HFFc6 (cell line): ENCODE measurements at places on chromosomes 6 and 20. TPM values are rescaled to one million over a fixed set of nuclear protein-coding genes. Genes with fewer than 3 reads are reported as not detected.

Gene ADGRF4
- total RNA-seq, result not detected in 3 replicates

Gene UNC5CL
- total RNA-seq, result not detected in 3 replicates

Gene GSTA3
- not detected in 3 replicates for total RNA-seq

Gene RAB32
- 72.6 to 90.8 TPM (median 74.6 TPM) in 3 replicates for total RNA-seq

Gene TSHZ2
- not detected in 3 replicates for total RNA-seq

Gene RAB44
- 0.28 to 0.45 TPM in 2 of 3 replicates, not detected in the other for total RNA-seq

Gene DDO
- 0.50 to 1.3 TPM (median 0.93 TPM) in 3 replicates for total RNA-seq

Gene VGLL2
- not detected in 3 replicates for total RNA-seq

Gene EYS
- not detected in 3 replicates for total RNA-seq

Gene FAM162B
- total RNA-seq, result 4.6 to 10.9 TPM (median 7.9 TPM) in 3 replicates

- H3K27me3 ChIP-seq, result peaks cover 12% of the 10 kb centered on the region
- H3K27ac ChIP-seq, result no peak overlapping the region
- DNase-seq, result no peak
- no peak overlapping the region for H3K4me3 ChIP-seq
These were observed 66.6 kb downstream of the PREX1 start for GRCh38 chr20:48761023-48761785.

DNA sequence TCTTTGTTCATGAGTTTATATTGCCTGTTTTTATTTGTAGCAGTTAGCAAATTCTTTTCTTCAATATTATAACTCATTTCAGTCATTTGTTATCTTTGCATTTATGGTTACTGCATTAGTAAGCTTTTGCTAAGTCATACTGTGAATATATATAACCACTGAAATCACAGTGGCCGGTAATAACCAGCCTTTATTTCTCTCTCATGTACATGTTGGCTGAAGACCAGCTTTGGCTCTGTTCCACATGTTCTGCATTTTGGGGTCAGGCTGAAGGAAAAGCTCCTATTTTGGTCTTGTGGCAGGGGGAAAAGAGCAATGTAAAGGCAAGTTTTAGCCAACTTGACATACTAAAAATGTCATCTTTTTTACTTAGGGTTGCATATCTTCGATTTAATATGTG is 276.3 kb downstream of the BCKDHB start:
- H3K4me1 ChIP-seq, result peaks cover 23% of the 10 kb centered on the region
- H3K36me3 ChIP-seq, result no peaks in the 10 kb centered on the region
- no peak for DNase-seq
- no peaks in the 10 kb centered on the region for H3K27me3 ChIP-seq
- no peak overlapping the region; the same call in 1 of the 2 replicates for H3K27ac ChIP-seq

DNA sequence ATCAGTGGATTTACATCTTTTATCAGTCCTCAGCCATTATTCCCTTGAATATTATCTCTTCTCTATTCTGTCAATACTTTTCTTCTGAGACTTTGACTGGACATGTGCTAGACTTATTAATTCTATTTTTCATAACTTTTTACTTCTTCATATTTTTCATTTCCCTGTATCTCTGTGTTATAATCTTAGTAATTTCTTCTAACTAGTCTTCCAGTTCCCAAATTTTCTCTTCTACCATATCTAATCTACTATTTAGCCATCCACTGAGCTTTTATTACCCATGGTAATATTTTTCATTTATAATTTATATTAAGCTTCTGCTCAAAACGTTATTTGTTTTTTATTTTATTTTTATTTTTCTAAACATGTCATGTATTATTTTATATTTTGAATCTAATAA is 13.1 kb upstream of the FNDC1 start:
- DNase-seq, result no peak
- H3K36me3 ChIP-seq, result peaks cover 7% of the 10 kb centered on the region; the same call in 1 of the 2 replicates
- H3K4me1 ChIP-seq, result peaks cover 5% of the 10 kb centered on the region; the same call in 1 of the 2 replicates
- H3K27ac ChIP-seq, result no peak overlapping the region
- H3K4me3 ChIP-seq, result no peak overlapping the region

DNA sequence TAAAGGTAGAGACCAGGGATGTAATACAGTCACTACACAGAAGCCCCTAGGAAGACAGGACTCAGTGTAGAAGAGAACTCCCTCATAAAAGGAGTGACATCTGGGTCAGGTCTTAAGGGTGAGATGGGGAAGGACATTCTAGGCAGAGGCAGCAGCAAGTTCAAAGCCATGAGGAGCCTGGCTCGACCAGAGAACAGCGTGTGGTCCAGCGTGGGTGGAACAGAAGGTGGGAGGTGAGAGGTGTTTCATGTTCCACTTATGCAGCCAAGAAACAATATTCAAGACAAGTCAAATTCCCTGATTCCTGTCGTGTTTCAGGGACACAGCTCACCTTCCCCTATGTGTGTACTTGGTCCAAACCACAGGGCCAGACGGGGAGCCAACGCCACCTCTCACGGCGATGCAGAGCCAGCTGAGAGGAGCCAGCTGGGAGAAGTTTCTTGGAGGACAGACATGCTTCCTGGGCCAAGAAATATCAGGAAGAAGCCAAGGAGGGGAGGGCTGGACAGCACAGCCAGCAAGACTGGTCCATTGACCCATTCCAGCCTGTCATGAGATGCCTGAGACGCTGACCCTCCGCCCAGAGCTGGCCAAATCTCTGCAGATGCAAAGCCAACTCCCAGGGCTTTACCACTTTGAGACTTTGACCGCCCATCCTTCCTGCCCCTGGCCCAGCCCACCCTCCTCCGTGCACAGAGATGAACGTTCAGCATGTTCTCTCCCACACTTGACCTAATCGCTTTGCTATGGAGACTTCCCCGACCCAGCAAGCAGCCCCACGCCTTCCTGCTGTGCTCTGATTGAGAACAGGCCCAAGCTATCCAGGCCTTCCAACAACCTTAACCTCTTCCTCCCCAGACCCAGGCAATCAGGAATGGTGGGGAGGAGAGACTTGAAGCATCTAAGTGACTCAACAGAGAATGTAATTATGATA is 113.8 kb downstream of the PRND start:
- no peak overlapping the region for H3K4me3 ChIP-seq
- H3K4me1 ChIP-seq, result no peaks in the 10 kb centered on the region
- no peak for DNase-seq
- H3K27ac ChIP-seq, result no peak overlapping the region
- H3K36me3 ChIP-seq, result no peaks in the 10 kb centered on the region

DNA sequence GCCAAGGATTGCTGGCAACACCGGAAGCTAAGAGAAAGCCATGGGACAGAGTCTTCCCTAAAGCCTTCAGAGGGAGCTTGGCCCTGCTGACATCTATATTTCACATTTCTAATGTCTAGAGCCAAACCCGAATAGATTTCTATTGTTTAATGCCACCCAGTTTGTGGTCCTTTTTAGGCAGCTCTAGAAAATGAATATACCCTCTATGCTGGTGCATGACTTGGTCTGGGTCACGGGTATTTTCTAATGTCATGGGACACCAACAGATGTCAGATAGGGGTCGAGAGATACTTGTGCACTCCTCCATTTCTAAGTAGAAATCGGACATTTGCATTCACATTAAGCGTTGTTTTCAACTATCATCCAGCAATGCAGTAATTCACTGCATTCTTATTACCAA is 37.0 kb upstream of the SOX4 start:
- no peaks in the 10 kb centered on the region for H3K36me3 ChIP-seq
- no peak overlapping the region for H3K27ac ChIP-seq
- H3K4me3 ChIP-seq, result no peak overlapping the region
- no peaks in the 10 kb centered on the region for H3K27me3 ChIP-seq
- no peaks in the 10 kb centered on the region for H3K4me1 ChIP-seq

GRCh38 chr6:157106487-157106886 is 216.8 kb downstream of the TMEM242 start:
- peaks cover 13% of the 10 kb centered on the region; the same call in 1 of the 2 replicates for H3K36me3 ChIP-seq
- peak overlapping the region; percentile 12; the same call in 1 of the 2 replicates for H3K4me3 ChIP-seq
- no peaks in the 10 kb centered on the region for H3K27me3 ChIP-seq
- peaks cover 68% of the 10 kb centered on the region for H3K4me1 ChIP-seq
- peak; percentile 63 for DNase-seq
- peak overlapping the region; percentile 99 for H3K27ac ChIP-seq

- no peaks in the 10 kb centered on the region for H3K4me1 ChIP-seq
- H3K4me3 ChIP-seq, result no peak overlapping the region
- DNase-seq, result no peak
- H3K27ac ChIP-seq, result no peak overlapping the region
- no peaks in the 10 kb centered on the region for H3K36me3 ChIP-seq
These were observed 40.8 kb downstream of the PKIB start for GRCh38 chr6:122651031-122651430.

GRCh38 chr6:87498048-87498447 is 25.3 kb downstream of the SLC35A1 start:
- H3K4me3 ChIP-seq, result no peak overlapping the region
- no peaks in the 10 kb centered on the region for H3K4me1 ChIP-seq
- H3K27ac ChIP-seq, result no peak overlapping the region
- peaks cover 2% of the 10 kb centered on the region; the same call in 1 of the 2 replicates for H3K27me3 ChIP-seq

DNA sequence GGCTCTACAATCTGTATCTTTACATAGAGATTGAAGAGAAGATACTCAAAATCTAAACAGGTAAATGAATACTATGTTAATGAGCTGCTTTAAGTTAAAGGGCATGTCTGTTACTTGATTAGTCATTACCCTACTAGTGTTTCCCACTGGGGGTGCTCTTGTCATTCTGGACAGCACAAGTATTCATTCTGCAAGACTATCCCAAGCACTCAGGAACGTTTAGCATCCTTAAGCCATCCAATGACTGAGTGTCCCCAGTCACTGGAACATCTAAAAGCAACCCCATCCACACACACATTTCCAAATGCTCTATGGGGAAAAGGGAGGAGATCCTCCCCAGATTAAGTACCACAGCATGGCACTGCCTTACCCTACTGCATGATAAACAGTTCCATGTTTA is 25.7 kb downstream of the EZR start:
- peaks cover 2% of the 10 kb centered on the region; the same call in 1 of the 2 replicates for H3K27me3 ChIP-seq
- H3K36me3 ChIP-seq, result peaks cover 5% of the 10 kb centered on the region
- peaks cover 41% of the 10 kb centered on the region for H3K4me1 ChIP-seq
- no peak overlapping the region for H3K4me3 ChIP-seq
- DNase-seq, result peak; percentile 61
- H3K27ac ChIP-seq, result no peak overlapping the region

DNA sequence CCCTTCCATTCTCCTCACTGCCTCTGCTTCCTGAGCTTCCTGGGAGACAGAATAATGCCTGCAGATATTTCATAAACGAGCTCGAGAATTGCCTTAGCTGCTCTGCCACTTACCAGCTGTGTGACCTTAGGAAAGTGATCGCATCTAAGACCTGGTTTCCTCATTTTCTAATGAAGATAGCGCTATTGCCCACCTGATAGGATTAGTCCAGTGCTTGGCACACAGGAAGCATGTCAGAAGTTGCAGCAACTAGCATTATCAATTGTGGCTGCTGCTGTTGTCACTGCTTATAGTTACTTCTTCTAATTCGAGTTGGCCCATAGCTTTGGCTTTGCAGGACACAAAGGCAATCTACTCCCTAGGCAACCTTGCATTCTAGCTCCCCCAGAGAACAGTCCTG is 305.5 kb upstream of the SGK1 start:
- H3K36me3 ChIP-seq, result no peaks in the 10 kb centered on the region
- no peak for DNase-seq
- H3K4me1 ChIP-seq, result peaks cover 36% of the 10 kb centered on the region
- H3K27ac ChIP-seq, result no peak overlapping the region
- peaks cover 3% of the 10 kb centered on the region; the same call in 1 of the 2 replicates for H3K27me3 ChIP-seq

GRCh38 chr6:17679726-17680125 is 27.0 kb downstream of the NUP153 start:
- H3K4me1 ChIP-seq, result peaks cover 17% of the 10 kb centered on the region
- no peak for DNase-seq
- no peak overlapping the region for H3K27ac ChIP-seq

GRCh38 chr6:136604328-136604825 is 54.2 kb upstream of the MAP7 start:
- H3K4me3 ChIP-seq, result no peak overlapping the region
- peaks cover 59% of the 10 kb centered on the region for H3K4me1 ChIP-seq
- no peaks in the 10 kb centered on the region; the same call in 1 of the 2 replicates for H3K27me3 ChIP-seq
- no peak overlapping the region for H3K27ac ChIP-seq
- DNase-seq, result no peak
- peaks cover 33% of the 10 kb centered on the region for H3K36me3 ChIP-seq

DNA sequence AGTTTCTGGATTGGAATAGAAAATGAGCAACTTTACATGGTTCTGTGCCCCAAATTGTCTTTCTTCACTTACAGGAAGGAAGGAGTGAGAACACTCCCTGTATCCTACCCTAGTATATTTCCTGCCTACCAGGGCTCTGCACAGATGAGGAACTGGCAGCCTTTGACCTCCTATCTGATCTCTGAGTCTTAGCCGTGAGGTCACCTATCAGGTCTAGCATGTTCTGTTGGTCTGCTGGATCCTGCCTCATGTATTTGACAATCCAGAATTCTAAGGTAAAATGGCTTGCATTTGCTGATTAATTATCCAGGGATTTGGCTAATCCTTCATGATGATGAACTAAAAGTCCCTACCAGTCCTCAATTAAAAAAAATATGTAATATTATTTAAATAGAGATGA is 35.0 kb upstream of the TRAM2 start:
- H3K27me3 ChIP-seq, result no peaks in the 10 kb centered on the region; the same call in none of the 2 replicates
- no peak overlapping the region; the same call in 1 of the 2 replicates for H3K4me3 ChIP-seq
- peaks cover 16% of the 10 kb centered on the region for H3K36me3 ChIP-seq
- no peak for DNase-seq
- peak overlapping the region; percentile 97 for H3K27ac ChIP-seq

DNA sequence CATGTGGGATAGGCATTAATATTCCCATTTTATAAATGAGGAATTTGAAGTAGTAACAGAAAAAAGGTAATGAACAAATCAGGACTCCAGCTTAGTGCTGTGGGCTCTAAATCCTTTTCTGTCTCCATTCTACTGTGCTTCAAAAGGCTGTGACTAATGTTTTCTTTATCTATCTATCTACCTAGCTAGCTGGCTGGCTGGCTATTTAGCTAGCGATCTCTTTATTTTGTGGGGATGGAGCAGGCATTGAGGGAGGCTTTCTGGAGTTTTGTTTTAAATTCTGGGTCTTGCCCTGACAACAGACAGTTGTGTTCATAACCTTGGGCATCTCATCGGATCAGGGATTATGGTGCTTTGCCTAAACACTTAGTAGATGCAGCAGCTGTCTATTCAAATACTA is 139.2 kb downstream of the SOX4 start:
- H3K4me1 ChIP-seq, result peaks cover 16% of the 10 kb centered on the region
- DNase-seq, result no peak
- H3K4me3 ChIP-seq, result no peak overlapping the region
- H3K27me3 ChIP-seq, result no peaks in the 10 kb centered on the region; the same call in 1 of the 2 replicates
- no peaks in the 10 kb centered on the region for H3K36me3 ChIP-seq
